ENCODE measurements at places on chromosomes 7 and 10. TPM values are rescaled to one million over a fixed set of nuclear protein-coding genes. Genes with fewer than 3 reads are reported as not detected.

The PIK3CG gene
- total RNA-seq = 5.2 TPM

The TRPV5 gene
- total RNA-seq = not detected

The CFAP58 gene
- under 0.01 TPM for total RNA-seq

The ADIRF gene
- total RNA-seq = 11.5 TPM

The OPN1SW gene
- not detected for total RNA-seq

The GDF2 gene
- not detected for total RNA-seq
